WTC11 (cell line): ENCODE measurements at places on chromosomes 1 and 21.

- DNase-seq: no peak
Observed at GRCh38 chr21:34989337-34990151, 59.6 kb downstream of the RUNX1 start.

DNA sequence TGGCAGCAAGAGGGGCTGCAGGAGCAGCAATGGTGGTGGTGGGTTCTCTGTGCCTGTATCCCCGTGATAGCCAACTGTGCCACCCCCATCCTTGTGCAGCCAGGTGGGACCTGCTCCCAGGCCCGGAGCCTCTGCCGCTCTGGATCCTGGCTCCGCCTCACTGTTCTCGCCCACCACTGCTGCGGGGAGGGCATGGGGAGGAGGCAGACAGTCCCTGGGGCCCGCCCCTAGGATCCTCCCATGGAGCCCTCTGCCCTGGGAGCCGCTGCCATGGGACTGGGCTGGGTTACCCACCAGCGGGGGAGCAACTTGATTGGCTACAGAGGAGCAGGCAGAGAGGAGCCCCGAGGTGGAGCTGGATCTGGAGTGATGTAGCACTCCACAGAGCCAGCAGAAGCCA lies 31.6 kb downstream of the CD1D start:
- DNase-seq: peak; percentile 68

DNA sequence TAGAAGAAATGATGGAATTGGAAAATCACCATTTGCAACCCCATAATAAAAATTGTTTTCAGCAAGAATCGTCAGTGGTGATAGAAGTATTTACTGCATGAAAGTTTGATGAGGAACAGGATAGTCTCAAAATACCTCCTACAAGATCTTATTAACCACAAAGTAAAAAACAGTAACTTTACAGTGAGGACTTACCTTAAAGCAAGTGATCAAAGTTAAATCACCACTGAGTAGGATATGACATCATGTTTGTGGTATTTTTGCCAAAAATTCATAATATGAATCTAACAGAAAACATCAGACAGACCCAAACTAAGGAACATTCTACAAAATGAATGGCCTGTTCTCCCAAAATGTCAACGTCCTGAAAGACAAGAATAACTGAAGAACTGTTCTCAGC lies 19.9 kb downstream of the ALDH9A1 start:
- no peak for DNase-seq

DNA sequence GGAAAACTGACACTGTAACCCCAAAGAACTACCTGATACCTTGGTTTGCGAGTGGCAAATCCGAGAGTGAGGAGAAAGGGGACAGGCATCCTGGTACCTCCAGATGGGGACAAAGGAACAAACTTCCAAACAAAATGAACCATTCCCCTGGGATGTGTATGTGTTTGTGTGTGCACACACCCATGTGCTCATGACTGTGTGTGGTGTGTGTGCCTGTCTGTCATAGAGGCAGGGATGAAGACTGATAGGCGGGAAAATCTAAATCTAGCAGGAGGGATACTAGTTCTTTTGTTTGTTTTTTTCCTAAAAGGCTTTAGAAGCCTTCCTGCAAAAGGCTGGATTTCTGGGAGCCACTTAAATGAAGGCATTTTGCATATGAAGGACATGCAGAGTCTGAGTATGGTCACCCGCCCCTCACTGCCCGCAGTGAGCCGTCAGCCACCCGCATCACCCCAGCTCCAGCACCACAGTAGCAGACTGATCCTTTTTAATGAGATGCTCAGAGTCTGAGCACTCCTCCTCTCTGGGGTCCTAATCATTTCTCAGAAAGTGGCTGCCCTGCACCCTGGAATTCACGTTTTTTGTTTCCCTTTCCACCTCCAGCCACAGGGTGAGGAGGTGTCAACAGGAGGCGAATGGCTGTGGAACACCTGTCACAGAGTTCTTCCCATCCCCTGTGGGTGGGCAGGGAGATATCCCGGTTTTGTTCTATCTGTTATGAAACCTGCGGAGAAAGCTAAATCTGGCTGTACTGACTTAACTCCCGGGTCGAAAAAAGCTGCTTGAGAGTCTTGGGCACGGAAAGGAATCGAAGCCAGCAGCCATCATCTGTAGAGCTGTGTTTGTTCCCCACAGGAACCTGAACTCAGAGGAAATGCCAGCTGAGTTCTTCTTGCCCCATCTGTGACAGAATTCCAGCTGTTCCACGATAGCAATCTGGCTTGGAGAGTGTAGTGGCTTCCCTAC lies 34.9 kb downstream of the UTP25 start:
- DNase-seq: peak; percentile 33

- peak; percentile 85 for DNase-seq
Observed at GRCh38 chr1:205504311-205505075, at the start of gene CDK18. Gene CDK18, plus strand, starts transcription at chr1:205504669. Its CDS starts 18,499 bp downstream, at chr1:205523168.

GRCh38 chr1:89780721-89781120 lies 40.1 kb upstream of the LRRC8D start:
- no peak for DNase-seq

DNA sequence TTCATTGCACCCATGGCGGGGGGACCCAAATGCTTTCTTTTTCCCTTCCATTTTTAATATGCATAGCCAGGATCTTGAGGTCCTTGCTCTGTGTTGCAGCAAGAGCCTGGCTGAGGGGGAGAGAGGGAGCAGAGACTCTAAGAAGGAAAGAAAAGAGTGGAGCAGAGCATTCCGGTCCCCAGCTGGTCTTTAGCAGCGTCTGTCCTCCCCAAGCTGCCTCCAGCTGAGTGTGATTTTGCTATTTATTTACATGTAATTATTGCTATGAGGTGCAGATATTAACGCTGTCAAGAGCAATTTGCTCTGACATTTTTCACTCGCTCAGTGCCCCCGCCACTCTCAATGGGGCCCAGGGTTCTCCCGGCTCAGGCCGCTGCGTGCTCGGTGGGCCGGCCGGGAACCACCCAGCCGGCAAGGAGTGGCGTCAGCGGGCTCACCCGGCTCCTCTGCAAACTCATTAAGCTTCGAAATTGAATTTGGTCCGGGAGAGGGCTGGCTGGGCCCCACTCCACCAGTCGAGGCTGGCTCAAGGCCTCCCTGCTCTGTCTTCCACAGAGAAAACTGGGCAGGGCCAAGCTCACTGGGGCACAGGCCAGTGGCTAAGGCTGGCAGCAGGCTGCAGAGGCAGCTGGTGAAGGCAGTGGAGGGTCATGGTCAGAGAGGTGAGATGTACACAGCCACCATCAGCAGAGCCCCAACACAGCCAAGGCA lies 93.2 kb downstream of the PAX7 start:
- no peak for DNase-seq

GRCh38 chr21:44509539-44509938 lies 30.5 kb downstream of the KRTAP10-1 start:
- no peak for DNase-seq

- DNase-seq: no peak
Observed at GRCh38 chr1:209095627-209096595, 487.6 kb upstream of the CAMK1G start.

- DNase-seq: no peak
Observed at GRCh38 chr21:43871487-43871886, 6.5 kb downstream of the AGPAT3 start.

GRCh38 chr1:27307874-27308598 lies 13.9 kb upstream of the TMEM222 start:
- DNase-seq: no peak

DNA sequence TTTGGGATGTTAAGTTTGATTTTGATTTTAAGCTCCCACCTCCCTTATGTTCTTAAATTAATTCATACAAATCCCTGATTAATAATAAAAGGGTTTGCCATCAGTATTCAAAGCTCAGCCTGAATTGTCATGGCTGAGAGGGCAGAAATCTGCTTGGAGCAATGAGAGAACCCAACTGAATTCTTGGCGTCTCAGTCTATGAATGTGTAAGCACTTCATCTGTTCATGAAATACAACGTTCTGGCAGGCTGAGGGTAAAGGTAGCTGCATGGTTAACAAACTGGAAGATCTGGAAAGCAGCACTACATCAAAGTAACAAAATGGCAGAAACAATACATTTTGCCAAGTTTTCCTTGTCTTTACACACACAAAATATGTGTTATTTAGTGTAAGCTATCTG lies 95.3 kb downstream of the ACBD6 start:
- DNase-seq: no peak

GRCh38 chr1:21308330-21308729 lies 18.1 kb upstream of the ECE1 start:
- DNase-seq: no peak

GRCh38 chr1:17561561-17561985 lies 22.1 kb downstream of the ARHGEF10L start:
- DNase-seq: no peak

DNA sequence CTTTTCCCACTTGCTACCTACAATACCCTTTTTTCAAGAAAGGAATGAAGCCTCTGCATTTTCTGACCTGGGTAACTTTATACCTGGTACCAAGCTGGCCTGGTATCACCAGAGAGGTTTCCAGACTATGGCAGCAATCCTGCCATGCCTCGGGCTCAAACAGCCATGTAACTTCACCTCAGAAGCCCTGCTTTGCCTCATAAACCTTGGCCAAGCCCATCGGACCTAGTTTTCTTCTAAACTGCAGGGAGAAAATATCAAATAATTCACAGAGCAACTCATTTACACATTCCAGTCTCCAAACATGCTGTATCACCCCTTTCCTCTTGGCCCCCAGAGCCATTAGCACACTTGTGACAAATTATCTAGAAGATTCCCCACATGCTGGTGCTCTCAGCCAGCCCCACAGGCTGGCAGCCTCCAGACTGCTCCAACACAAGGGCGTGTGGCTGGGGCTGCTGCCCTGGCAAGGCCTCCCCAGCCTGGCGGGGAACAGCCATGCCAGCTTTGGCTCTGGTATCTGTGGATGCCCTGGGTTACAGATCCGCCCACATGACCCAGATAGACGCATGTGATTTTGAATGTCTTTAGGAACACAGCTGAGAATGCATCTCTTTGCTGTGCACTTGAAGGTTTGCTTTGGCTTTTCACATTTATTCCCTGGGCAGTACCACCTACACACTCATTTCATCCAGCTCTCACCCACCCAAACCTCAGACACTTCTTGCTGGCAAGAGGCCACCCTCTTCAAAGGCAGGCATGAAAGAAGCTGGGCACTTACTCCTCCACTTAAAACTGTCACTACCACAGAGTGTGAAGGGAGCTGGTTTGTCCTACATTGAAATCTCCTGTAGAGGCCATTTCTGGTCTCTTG lies 70.0 kb upstream of the BCAR3 start:
- no peak for DNase-seq

- no peak for DNase-seq
Observed at GRCh38 chr21:32717851-32718316, 9.9 kb downstream of the SYNJ1 start.

DNA sequence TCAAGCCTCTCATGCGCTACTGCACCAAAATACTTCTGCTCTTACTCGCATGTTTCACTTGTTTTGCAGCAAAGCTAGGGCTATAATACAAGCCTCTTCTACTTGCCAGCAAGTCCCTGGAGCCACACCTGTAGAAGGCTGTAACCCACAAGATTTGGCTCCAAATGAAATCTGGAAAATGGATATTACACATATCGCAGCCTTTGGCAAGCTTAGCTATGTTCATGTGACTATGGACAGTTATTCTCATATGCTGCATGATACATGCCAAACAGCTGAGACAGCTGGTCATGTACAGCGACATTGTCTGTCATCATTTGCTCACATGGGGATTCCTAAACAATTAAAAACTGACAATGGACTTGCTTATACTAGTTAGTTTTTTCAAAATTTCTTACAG lies 270.3 kb downstream of the COL11A1 start:
- DNase-seq: no peak

DNA sequence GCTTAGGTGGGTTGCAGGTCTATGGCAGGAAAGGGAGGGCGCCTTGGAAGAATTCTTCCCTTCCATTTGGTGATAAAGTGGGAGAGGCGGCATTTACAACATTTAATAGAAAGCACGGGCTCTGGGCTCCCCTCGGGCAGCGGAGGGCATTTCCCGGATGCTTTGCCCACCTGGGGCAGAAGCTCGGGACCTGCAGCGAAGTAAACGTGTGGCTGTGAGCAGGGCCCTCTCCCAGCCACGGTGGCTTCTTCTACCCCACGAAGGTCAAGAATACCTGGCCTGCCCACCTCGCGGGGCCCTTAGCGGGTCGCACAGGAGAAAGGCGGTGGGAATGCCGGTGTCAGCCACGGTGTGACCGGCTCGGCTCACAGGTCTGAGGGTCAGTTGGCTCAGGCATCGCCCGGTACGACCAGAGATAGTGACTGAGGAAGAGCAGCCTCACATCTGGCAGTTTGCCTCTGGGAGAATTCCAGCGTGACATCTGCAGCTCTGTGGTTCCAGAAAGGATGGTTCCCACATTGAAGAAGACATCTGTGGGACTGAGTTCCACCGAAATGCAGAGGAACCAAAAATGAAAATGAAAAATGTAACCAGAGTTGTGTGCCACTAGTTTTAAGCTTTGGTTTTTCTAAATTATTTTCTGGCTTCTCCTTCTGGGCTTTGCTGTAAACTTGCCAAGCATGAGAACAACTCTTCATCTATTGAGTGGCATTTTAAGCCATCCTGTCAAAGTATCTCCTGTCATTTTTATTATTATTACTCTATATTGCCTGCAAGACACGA lies 720 bp upstream of the F3 start:
- peak; percentile 39 for DNase-seq

- no peak for DNase-seq
Observed at GRCh38 chr21:36717976-36718375, 19.1 kb downstream of the SIM2 start.

DNA sequence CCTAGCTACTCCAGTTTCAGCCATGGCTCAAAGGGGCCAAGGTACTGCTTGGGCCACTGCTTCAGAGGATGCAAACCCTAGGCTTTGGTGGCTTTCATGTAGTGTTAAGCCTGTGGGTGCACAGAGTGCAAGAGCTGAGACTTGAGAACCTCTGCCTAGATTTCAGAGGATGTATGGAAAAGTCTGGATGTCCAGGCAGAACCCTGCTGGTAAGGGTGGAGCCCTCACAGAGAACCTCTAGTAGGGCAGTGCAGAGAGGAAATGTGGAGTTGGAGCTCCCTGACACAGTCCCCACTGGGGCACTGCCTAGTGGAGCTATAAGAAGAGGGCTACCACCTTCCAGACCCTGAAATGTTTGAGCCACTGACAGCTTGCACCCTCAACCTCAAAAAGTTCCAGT lies 16.2 kb downstream of the RIIAD1 start:
- no peak for DNase-seq

DNA sequence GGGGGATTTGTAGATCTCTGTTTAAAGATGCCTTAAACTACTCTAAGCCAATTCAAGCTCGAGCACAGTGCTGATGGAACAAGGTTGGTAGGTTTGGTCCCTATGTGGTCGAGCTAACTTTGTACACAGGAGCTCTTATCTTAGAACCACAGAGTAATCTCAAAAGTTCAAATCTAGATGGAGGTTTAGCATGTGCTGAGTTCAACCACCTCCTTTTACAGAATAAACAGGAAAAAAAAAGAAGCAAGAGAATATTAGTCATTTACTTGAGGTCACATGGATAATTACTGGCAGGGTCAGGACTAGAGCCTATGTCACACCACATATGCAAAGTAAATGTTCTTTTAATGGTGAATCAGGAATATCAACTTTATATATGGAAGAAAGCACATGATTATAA lies 86.2 kb downstream of the DTL start:
- DNase-seq: no peak

GRCh38 chr1:241447031-241447644 lies 72.4 kb downstream of the FH start:
- no peak for DNase-seq
